ENCODE measurements at places on chromosomes 3 and 15.

- no peak for DNase-seq
These were observed 66.0 kb downstream of the MESD start for GRCh38 chr15:80923668-80924067.

DNA sequence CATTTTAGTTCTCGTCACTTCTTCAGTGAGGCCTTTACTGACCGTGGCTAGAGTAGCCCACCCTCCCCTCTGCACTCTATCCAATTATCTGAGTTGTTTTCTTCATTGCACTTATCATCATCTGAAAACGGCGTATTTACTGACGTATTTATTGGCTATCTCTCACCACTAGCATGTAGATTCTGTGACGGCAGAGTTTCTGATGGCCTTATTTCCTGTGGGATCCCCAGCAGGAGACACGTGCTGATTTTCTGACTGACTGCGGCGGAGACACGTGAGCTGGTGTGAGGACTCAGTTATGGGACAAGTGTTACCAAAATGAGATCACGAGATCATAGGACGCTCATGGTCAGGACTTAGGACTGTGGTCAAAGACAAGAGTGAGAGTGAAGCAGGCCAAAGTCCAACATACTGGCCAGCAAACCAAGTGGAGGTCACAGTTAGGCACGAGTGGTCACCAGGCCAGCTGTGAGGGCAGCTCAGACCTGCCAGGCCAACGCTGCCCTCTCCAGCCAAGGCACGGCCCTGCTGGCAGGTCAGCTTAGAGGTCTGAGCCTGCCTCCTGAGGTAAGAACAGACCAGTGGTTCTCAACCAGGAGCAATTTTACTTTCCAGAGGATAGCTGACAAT is 50.6 kb upstream of the BNIP2 start:
- no peak for DNase-seq

DNA sequence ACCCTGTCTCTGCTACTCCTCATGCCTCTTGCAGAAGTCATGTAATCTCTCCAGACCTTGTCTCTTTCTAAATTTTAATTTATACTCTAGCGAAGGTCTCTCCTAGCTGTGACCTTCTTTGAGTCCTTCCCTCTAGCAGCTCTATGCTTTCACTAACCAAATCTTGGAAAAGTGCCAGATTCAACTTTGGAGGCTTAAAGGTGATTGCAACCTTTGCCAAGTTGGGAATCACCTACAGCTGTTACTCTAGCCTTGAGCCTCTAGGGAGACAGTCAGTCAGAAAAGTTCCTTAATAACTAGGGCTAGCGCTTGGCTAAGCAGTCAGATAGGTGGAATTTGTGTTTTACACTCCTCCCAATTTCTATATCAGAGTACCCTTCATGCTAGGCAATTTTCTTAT is 46.1 kb upstream of the ABI3BP start:
- DNase-seq: no peak

DNA sequence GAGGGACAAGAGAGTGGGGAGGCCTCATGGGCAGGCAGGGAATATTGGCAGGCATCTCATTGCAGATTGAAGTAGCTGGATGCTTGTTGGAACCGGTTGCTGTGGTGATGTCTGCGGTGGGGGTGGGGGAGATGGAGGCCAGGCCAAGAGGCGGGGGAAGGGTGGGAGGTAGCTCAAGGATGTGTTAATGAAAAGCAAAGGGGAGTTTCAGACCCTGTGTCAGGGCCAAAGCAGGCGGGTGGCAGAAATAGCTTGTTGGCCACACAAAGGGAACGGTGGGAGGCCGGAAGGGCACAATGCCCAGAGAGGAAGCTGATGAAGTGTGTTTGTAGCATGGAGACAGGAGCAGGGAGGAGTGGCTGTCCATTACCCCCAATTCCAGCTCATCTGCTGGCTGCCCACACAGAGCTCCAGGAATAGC is 28.0 kb downstream of the CCDC33 start:
- no peak for DNase-seq
